ENCODE measurements at places on chromosomes 16 and 17. TPM values are rescaled to one million over a fixed set of nuclear protein-coding genes. Genes with fewer than 3 reads are reported as not detected.

DNA sequence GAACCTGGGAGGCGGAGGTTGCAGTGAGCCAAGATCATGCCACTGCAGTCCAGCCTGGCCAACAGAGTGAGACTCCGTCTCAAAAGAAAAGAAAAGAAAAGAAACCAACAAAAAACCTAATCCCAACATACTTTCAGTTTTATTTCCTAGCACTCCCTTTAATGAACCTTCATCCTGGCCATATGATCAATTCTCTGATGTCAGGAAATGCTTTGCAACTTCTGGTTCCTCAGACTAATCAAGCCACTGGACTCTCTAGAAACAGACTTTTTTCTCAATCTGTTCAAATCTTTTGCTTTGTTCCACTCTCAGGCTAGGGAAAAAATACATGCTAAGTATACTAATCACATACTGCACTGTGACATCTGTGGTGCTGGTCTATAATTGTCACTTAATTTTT lies 13.4 kb upstream of the PSMC3IP start:
- no peak for DNase-seq

DNA sequence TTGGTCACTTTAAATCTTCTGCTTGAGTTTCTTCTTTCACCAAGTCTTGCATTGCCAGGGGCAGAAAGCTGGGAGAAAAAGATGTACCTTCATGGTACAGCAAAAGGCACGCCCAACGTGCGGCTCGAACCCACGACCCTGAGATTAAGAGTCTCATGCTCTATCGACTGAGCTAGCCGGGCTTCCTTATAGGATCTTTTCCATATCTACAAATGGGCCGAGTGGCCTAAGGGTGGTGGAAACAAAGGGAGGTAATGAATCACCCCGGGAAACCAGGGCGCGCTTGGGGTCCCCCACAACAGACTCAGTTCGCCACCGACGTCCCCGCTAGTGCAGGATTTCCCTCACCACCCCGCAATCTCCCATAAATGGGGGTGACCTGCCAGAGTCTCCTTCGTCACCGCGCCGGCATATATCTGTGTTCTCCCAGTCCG lies 7.5 kb upstream of the OR1F1 start:
- DNase-seq, result no peak

DNA sequence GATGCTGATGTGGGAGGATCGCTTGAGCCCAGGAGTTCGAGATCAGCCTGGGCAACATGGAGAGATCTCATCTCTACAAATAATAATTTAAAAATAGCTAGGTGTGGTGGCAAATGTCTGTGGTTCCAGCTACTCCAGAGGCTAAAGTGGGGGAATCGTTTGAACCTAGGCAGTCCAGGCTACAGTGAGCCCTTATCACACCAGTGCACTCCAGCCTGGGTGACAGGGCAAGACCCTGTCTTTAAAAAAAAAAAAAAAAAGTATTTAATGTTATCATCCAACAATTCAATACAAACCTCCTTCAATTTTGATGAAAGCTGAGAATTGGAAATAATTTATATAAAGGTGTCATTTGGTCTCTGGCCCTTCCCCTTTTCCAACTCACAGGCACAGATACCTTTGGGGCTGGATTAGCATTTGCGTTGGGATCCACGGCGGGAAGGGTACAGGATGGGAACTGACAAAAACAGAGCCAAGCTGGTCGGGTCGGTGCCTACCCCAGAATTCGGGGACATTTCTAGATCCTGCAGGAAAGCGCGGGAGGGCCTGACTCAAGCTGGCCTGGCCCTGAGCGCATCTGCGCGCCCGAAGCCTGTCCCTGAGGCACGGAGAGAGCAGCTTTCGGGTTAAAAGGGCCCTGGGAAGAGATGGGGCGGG lies 860 bp upstream of the DCAF7 start:
- DNase-seq, result no peak

DNA sequence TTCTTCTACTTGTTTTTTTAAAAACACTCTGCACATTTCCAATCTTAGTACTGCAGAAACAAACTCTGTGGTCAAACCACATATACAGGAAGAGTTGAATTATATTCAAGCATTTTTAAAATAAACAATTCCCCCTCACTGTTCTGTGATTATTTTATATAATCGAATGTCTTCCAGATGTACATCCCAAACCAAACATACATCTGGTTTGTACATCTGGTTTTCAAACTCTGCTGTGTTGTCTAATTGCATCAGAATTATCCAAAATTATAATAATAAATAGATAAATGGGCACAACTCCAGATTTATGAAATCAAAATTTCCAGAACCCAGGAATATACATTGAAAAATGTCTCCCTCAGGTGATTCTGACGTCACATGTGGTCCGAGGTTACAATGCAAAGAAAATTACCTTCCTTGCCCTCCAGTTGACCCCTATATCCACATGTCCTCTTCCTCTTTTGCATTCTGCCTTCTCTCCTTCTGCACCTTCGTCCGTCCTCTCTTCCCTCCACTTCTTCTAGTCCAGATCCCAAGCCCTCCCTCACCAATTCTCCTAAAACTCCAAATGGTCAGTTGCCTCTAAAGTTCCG lies 13.3 kb upstream of the CCDC144A start:
- no peak for DNase-seq

- no peak for DNase-seq
Measured at GRCh38 chr17:65398040-65398787, 163.2 kb downstream of the AXIN2 start.

DNA sequence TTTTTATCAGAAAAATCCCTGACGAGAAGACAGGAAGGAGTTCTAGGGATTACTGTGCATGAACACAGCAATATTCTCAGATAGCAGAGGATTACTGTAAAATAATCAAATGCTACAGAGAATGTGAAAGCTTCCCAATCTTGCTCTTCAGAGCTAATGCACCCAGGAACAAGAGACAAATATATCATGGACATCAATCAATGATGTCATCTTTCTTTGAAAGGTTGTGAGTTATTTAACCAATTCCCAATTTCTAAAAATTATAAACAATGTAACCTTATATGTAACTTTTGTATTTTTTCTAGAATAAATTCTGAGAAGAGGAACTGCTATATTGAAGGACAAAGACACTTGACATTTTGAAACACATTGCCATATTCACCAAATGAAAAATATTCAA lies 46.5 kb downstream of the BRD7 start:
- DNase-seq, result no peak

GRCh38 chr17:49980703-49981197 lies 11.8 kb downstream of the DLX4 start:
- no peak for DNase-seq

DNA sequence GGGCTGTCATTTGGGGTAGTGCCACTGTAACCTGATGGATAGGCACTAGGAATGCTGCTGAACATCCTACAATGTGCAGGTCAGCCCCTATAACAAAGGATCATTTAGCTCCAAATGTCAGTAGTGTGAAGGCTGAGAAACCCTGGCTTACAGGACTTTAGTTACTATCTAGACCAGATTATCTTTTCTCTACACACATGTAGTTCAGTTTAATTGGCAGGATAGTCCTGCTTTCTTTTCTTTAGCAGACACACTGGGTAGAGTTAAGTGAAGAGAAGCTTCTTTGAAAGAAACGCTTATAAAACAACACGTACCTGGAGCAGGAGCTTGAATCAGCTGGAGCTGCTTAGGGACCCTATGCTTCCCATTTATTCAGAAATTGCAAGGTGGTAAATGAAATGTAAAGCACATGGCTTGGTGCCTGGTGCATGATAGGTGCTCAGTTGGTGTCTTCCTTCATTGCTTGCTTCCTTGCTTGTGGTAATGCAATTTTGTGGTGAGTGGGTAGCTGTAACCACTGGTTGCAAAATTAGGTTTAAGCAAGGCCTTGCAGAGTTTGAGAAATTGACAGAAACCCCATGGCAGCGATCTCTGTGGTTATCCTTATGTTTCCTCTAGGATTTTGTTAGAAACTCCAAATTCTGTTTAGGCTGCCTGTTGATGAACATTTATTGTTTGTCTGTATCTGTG lies 9.4 kb downstream of the METTL9 start:
- no peak for DNase-seq

GRCh38 chr16:86751076-86752030 lies 173.0 kb downstream of the FOXL1 start:
- no peak for DNase-seq

GRCh38 chr16:9160551-9160911 lies 69.1 kb downstream of the HAPSTR1 start:
- DNase-seq, result no peak

Gene PGS1
- total RNA-seq, result 79.2 TPM

Gene CNEP1R1
- total RNA-seq, result 1.0 TPM

Gene KRT9
- not detected for total RNA-seq

Gene CSH2
- total RNA-seq, result not detected

Gene CXCL16
- 156 TPM for total RNA-seq

Gene ALDH3A1
- total RNA-seq, result 4.3 TPM

Gene MBTPS1
- total RNA-seq, result 126 TPM

Gene MT1H
- not detected for total RNA-seq

Gene PRAC1
- not detected for total RNA-seq
